Activated CD4-positive, alpha-beta T cell treated with anti-CD3 and anti-CD28 coated beads for 36 hours (primary cell): ENCODE measurements at places on chromosomes 1 and 21. TPM values are rescaled to one million over a fixed set of nuclear protein-coding genes. Genes with fewer than 3 reads are reported as not detected.
A peak's percentile ranks its signal among the peaks of the same experiment; 100 is the strongest.

DNA sequence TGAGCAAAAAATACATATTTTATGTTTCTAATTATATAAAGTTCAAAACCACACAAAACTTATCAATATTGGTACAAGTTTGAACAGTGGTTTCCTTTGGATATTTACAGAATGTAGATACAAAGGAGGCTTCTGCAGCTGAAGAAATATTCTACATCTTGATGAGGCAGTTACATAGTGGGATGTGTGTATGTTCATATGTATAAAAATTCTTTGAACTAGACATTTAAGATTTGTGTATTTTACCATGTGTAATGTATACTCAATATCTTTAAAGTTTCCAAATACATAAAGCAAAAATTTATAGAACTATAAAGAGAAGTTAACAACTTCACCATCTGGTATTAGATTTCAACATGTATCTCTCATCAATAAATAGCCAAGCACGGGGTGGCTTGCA, 80.7 kb upstream of the TNFSF4 start:
- DNase-seq: no peak

DNA sequence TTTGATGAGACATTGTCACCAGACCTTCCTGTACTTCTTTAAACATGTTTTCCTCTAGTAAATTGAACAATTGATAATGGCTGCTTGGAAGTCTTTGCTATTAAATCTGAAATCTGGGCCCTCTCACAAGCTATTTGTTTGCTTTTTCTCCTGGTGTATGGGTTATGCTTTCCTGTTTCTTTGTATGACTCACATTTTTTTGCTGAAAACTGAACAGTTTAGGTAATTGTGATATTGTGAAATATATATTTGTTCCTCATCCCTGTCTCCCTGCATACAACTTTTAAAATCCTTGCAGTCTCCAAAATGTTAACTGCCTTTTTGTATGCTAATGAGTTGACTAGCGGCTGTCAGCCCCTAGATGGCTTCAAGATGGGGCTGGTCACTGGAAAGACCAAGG, 61.6 kb downstream of the MAP3K21 start:
- DNase-seq: no peak

DNA sequence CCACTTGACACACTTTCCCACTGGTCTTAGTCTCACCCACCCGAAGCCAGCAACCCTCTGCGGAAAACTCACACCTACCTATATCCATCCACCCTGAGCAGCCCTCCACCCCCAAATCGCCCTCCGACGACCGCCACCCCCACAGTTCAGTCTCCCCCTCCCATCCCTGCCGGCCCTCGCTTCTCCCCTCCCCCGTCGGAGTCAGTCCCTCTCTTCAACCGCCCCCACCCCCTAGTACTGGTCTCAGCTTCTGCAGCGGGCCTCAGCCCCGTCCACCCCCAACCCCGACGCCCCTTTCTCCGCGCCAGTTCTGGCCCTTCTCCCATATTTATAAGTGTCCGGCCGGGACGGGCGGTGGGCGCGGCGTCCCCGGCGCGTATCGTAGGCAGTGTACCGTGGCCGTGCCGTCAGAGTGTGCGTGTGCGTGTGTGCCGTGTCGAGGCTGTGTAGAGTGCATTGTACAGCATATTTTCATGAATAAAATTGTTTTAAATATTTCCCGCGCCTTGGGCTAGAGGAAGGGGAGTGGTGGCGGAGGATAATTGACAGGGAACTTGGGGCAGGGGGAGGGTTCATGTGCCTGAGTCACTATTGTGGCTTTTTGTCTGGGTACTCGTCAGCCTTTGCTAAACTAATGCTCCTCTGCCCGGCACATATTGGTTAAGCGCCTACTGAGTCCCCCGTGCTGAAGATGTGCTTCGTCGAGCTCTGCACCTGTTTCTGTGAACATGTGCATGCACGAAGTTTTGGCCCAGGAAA, 22.0 kb downstream of the FOXO6 start:
- peak; percentile 72 for DNase-seq

DNA sequence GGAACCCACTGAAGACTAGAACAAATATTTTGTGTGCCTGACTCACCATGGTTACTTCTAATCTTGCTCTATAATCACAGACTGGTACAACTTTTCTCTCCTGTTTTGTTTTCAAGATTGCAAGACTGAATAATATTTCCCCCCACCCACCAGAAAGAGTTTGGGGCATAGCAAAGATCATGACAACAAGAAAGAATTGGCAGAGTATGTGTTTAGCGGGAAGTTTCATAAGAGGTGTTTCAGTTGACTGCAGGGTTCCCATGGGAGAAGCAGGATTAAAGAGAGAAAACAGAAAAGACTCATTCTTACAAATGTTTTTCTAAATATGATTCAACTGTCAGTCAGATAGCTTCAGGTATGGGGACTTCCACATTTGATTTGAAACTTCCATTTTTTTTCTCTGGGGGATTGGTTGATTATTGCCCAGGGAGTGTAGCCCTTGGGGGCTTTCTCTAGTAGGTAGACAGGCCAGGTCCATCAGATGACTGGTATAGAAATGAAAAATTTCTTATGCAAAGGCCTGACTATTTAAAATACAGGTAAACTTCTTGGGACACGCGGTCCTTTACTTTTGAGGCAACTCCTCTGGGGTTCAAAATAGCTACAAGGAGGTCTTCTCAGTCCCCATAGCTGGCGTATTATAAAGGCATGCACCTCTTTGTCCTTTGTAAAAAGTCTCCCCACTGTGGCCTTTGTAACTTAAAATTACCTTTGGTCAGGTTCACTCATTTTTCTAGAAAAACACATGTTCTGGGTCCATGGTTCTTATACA, 13.9 kb downstream of the OR14I1 start:
- no peak for DNase-seq

GRCh38 chr1:84152649-84153056, 8.6 kb downstream of the PRKACB start:
- peak; percentile 44 for DNase-seq

DNA sequence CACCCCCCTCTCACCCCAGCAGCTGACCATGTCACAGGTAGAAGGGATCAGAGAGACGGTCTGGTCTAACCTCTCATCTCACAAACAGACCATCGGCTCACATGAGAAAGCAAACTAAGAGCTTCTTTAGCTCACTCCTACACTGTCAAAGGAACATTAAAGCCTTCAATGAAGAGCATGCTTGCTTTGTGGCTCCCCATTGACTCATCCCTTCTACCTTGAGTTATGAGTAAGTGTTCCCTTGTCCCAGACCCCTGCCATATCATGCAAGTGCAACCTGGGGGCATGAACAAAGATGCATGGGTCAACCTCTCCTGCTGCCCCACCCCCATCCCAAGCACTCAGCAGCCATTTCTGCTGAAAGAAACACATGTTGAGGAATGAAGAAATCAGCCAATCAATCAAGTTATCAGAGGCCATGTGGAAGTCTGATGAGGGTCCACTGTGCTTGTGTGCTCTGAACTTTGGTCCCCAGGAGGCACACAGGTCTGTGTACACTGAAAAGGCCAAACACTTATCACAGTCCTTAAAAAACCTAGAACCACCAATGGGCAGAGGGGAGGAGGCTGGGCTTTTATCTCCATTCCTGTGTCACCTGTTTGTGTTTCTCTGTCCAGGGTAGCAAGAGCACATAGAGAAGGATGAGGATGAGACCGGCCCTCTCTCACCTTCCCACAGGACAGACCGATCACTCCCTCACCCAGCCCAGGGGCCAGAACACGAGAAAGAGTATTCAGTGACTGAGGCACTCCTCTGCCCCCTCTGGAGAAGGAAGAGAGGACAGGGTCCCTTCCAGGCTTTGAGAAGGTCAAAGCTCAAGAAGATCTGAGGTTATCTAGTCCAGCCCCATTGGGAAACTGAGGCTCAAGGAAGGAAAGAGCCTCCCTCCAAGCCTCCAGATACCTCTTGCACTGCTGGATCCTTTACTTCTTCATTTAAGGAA, 9.5 kb downstream of the ETNK2 start:
- DNase-seq: no peak

GRCh38 chr1:207362962-207363860, 41.7 kb downstream of the CD55 start:
- DNase-seq: peak; percentile 37

- no peak for DNase-seq
These were observed 23.1 kb downstream of the WNT4 start for GRCh38 chr1:22119626-22120468.

DNA sequence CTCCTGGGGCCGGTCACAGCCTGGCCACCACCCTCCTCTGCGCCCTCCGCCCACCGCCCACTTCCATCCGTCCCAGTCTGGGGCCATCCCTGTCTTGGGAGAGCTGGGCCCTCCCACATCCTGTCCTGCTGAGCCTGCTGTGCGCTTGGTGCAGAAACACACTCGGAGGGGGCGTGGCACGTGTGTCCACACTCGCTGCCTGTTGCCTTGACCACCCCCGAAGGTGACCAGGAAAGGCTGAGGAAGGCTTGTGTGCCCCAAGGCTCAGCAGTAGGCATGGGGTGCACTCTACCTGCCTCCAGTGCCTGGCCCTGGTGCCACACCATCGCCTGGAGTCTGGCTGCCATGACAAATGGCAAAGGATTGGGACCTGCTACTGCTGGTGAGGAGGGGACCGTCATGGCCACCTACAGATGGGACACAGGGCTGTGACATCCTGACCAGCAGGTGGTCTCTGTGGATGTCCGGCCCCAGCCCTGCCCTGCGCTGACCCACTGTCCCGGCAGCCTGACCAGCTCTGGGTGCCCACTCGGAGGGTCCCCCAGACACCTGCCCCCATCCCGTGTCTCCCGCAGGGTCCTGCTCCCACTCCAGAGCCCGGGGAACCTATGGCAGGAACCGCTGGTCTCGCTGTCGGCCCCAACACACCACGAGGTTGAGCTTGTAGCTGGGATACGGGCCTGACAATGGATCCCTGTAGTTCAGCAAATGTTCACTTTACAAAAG, 23.2 kb upstream of the PTTG1IP start:
- DNase-seq: no peak

DNA sequence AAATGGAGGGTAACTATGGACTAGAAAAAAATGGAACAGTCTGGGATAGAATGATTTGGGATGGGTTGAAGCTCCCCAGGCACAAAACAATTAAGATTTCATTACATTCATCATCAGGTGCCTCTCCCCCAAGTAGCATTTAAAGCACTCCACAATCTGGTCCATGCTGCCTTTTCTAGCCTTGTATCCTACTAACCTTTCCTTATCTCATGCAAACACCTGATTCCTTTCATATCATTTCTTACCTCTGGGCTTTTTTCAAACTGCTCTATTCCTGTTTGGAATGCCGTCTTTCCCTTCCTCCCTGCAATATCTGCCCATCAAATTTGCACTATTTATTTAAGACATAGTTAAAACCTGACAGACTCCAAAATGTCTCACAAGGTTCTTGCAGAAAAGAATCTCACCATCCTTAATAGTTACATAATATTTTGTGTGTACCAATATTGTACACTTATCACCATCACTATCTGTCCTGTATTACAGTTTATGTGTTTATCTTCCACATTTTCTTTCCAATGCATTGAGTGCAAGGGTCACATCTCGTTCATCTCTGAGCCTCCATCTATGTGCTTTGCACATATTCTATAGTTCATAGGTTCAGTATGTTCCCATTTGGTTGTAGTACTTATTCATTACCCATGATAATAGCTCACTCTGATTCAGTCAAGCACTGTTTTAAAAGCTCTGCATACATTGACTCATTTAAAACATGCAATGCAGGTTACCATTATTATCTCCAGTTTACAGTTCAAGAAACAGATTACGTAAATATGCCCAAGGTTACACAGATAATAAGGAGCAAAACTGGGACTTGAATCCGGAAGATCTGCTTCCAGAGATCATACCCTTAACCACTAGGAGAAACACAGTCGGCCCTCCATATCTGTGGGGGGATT, 16.1 kb upstream of the SHCBP1L start:
- no peak for DNase-seq

- peak; percentile 18 for DNase-seq
These were observed 144.3 kb downstream of the DNM3 start for GRCh38 chr1:171985639-171986038.

DNA sequence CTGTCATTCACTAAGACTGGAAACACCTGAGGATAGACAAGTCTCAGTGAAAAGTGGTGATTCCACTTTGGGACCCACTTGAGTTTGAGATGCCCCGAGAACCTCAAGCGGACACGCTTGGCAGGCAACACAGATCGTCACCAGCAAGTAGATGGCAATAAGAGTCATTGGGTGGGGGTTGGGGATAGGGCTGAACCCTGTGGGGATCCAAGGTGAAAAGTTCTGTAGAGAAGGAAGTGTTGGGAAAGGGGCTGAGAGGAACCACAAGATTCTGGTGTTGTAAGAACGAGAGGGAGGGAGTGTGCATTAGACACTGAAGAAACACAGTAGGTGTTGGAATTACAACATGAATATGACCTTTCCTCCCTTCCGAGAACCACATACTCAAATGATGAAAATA, 45.4 kb upstream of the TDRD10 start:
- no peak for DNase-seq

DNA sequence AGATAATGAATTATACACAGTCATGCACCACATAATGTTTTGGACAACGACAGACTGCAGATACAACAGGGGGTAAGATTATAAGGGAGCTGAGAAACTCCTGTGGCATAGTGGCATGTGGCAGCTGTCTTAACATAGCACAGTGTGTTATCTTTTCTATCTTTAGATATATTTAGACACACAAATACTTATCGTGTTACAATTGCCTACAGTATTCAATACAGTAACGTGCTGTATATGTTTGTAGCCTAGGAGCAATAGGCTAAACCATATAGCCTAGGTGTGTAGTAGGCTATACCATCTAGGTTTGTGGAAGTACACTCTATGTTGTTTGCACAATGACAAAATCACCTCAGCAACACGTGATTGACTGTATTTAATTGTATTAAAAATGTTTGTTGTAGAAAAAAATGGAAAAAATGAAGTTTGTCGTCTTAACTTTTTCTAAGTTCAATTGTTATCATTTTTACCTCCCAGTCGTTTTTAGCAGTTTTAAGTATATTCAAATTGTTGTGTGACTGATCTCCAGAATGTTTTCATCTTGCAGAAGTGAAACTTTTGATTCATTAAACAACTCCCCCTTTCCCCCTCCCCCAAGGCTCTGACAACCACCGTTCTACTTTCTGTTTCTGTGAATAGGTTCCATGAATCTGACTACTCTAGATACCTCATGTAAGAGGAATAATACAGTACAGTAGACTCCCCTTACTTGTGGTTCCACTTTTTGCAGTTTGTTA, 351.0 kb upstream of the B3GALT2 start:
- peak; percentile 84 for DNase-seq

- DNase-seq: no peak
These were observed 26.8 kb downstream of the EGLN1 start for GRCh38 chr1:231395076-231395997.

DNA sequence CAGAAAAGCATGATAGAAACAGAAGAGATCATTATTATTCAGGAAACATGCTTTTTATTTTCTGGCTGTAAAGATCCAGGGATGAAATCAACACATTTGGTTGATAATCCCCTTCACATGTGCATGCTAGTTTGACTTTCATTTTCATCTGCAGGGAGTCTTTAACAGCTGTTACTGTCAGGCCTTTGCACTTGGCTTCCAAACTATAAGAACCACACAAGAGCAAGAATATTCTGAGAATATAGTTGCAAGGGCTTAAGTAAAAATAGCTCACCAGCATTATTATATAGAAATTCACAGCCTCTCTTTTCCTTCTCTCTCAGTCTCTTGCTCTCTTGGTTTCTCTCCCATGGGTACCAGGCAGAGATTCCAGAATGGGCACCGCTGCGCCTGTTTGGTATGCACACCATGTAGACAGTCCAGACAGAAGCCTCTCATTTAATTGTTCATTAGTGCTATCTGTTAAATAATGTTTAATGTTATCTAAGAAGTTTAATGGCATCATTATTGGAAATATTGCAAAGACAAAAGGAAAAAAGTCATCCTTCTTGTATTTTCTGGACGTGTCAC, 622.3 kb upstream of the PLXNA2 start:
- DNase-seq: no peak

RAB3B gene
- total RNA-seq: 0.07 TPM

LCE1C gene
- total RNA-seq: not detected

MMEL1 gene
- total RNA-seq: 1.4 TPM

GBP7 gene
- total RNA-seq: not detected

SDCCAG8 gene
- 26.5 TPM for total RNA-seq

DCAF8 gene
- 116 TPM for total RNA-seq
